ENCODE measurements at places on chromosomes 3 and 15.

- no peak for ATAC-seq
Measured at GRCh38 chr3:189871418-189871817, 240.2 kb downstream of the TP63 start.

- ATAC-seq, result no peak
Measured at GRCh38 chr3:4886448-4886847, 92.8 kb upstream of the BHLHE40 start.

DNA sequence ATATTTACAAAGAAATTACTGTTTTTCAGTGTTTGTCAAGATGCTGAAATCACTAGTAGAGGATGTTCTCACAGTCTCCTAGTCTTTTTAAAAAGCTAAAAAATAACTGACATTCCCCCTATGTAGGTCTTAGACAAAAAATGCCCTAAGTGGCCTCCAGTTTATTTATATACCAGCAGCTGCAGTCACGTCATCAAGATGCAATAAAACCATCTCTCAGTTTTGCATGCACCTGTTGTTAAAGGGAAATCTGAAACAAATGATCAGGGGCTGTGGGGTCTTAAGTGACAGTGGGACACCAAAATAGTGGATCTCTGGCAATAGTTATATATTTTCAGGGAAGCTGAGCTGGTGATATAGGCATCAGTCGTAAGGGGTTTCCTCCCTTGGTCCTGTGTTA lies 146.5 kb upstream of the ARPP21 start:
- no peak for ATAC-seq

- peak; percentile 88 for ATAC-seq
Measured at GRCh38 chr15:72599855-72600464, 54.5 kb upstream of the GOLGA6B start.

DNA sequence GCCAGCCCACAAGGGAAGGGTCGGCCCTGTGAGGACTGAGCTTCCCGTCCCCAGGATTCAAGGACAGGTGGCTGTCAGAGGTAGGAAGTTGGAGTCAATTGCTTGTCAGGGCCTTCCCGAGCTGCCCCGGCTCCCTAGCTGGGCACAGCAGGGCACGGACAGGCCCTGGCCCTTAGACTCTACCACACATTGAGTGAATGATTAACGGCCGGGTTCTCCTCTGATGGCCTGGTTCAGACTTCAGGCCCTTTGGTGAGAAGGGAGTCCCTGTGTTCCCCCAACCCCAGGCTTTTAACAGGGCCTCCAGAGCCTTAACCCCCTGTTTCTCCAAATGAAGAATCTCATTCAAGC lies 16.4 kb upstream of the FGD5 start:
- no peak for ATAC-seq

- ATAC-seq, result no peak
Measured at GRCh38 chr3:72047221-72047871, 262.4 kb upstream of the PROK2 start.

GRCh38 chr15:93866948-93867347 lies 364.4 kb upstream of the MCTP2 start:
- ATAC-seq, result no peak

DNA sequence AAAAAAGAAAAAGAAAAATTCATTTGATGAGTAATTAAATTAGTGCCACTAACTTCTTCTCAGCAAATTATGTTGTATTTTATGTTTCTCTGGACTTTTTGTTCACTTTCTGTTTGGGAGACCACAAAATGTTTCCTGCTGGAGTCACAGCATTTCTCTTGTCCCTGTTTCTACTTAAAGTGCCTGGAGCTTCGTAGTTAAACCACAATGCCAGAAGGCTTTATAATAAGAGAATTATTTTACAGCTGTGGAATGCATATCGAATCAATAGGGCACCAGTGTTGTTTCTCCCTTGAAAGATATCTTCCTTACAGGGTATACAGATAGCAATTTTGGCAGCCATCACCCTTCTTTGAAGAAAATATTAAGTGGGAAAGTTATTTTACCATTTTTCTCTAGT lies 3.2 kb downstream of the DTWD1 start:
- ATAC-seq, result no peak

GRCh38 chr3:42786631-42787030 lies 13.6 kb upstream of the CCDC13 start:
- no peak for ATAC-seq

DNA sequence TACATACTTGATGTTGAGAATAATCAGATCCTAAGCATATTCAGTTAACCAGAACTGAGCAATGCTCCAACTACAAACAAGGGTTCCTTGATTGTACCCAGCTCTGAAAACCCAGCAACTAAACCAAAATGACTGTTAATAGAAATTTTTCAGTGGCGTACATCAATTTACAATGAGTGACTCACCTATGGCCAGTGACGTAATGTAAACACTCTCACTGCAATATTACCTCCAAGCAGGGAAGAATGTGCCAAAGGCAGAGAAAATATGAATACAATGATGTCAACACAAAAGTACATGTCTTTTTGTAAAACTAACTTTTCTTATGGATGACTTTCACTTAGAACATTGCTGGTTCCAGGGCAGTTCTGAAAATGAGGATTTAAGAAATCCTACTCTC lies 611.3 kb downstream of the EDEM1 start:
- no peak for ATAC-seq

- no peak for ATAC-seq
Measured at GRCh38 chr3:184558726-184559125, 2.9 kb upstream of the EPHB3 start.
